Activated CD8-positive, alpha-beta memory T cell treated with anti-CD3 and anti-CD28 coated beads, Interleukin-2, amount 10 ng/mL, durations not matched to agents 7 days and 5 days (primary cell): ENCODE measurements at places on chromosomes 5 and 9. TPM values are rescaled to one million over a fixed set of nuclear protein-coding genes. Genes with fewer than 3 reads are reported as not detected.

EFNA5 gene
- not detected for total RNA-seq

- H3K36me3 ChIP-seq: no peaks in the 10 kb centered on the region
- H3K27ac ChIP-seq: no peak overlapping the region
- no peak overlapping the region for H3K4me3 ChIP-seq
- no peaks in the 10 kb centered on the region for H3K4me1 ChIP-seq
- peaks cover 5% of the 10 kb centered on the region for H3K27me3 ChIP-seq
These were observed 161.3 kb downstream of the DRD1 start for GRCh38 chr5:175282611-175283225.

GRCh38 chr9:36788534-36788933, 215.8 kb downstream of the MELK start:
- H3K36me3 ChIP-seq: no peaks in the 10 kb centered on the region
- no peak overlapping the region for H3K27ac ChIP-seq

ANKRD18A gene
- 0.19 TPM for total RNA-seq

DNA sequence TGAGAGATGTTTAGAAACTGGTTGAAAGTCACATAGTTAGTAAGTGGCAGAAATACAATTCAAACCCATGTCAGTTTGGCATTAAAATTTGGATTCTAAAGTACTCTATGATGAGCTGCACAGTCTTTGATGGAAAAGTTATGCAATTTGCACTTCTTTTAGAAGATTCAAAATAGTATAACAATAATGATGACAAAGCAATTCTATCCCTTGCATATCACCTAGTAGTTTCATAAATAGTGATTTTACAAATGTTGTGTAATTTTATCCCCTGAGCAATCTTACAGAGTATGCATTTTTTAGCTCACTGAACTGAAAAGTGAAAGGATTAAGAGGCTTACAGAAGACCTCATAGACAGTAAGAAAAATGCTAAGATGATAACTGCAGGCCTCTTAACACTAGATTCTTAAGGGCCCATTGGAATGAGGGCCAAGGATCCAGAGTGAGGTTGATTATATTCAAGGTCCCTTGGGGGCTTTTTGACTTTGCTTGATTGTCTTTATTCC, 3.7 kb downstream of the C5orf46 start:
- H3K4me3 ChIP-seq: no peak overlapping the region
- no peaks in the 10 kb centered on the region for H3K4me1 ChIP-seq
- H3K27ac ChIP-seq: no peak overlapping the region
- H3K36me3 ChIP-seq: no peaks in the 10 kb centered on the region

DNA sequence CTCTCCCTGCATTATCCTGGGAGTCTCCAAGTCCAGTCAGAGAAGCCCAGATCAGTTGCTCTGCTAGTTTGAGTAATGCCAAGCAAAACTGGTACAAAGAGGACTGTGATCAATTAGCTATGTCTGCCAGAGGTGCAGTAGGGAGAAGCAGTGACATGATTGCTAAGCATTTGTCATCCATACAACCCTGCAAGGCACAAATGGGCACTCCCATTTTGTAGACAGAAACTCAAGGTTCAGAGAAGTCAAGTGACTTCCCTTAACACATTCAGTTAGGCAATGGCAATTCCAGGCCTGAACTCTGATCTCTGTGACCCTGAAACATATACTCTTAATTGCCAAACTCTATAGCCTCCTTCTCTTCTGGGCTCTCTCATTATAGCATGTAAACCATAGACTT, 34.0 kb downstream of the NDST1 start:
- H3K27ac ChIP-seq: no peak overlapping the region
- no peaks in the 10 kb centered on the region for H3K36me3 ChIP-seq
- no peaks in the 10 kb centered on the region for H3K4me1 ChIP-seq
- no peak overlapping the region for H3K4me3 ChIP-seq

SH3GL2 gene
- total RNA-seq: not detected

DNA sequence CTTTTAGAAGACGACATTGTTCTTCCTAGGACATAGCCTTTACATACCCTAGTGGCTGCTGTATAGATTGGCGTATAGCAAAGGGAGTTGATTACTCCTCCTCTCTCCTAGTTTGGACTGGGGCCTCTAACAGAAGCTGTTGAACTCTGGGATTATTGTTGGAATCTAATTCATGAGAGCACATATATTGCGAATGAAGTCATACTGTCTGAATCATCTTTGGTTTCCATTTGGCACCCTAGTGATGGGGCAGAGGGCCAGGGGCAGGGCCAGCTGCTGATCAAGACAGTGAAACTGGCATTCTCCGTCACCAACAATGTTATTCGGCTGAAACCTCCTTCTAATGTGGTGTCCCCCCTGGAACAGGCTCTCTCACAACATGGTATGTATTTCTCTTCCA, 40.3 kb downstream of the NUP188 start:
- DNase-seq: no peak
- peaks cover 42% of the 10 kb centered on the region for H3K36me3 ChIP-seq
- H3K4me1 ChIP-seq: peaks cover 1% of the 10 kb centered on the region
- no peak overlapping the region for H3K27ac ChIP-seq
